NCI-H2081 treated with DMSO at 0.1 percent for 48 hours (cell line): ENCODE measurements at places on chromosomes 12 and 14.

- no peak for DNase-seq
Measured at GRCh38 chr12:5318874-5319273, 113.0 kb upstream of the NTF3 start.

DNA sequence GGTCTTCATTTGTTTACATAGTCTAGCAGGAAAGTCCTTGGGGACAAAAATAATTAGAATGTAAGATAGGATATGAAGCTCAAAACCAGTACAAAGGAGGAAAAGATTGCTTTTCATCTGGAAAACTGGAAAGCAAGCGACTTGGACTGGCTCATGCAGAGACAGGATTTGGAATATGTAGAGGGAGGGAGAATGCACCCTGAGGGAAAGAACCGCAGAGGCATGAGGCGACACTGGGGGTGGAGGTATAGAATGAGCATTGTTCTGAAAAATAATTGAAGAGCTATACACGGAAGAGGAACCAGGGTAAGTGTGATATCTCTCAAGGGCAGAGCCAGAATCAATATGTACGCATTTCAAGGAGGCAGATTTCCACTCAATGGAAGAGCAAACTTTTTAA lies 85.5 kb downstream of the PLEKHG3 start:
- no peak for DNase-seq

GRCh38 chr14:79841433-79841832 lies 369.9 kb downstream of the DIO2 start:
- DNase-seq: no peak

DNA sequence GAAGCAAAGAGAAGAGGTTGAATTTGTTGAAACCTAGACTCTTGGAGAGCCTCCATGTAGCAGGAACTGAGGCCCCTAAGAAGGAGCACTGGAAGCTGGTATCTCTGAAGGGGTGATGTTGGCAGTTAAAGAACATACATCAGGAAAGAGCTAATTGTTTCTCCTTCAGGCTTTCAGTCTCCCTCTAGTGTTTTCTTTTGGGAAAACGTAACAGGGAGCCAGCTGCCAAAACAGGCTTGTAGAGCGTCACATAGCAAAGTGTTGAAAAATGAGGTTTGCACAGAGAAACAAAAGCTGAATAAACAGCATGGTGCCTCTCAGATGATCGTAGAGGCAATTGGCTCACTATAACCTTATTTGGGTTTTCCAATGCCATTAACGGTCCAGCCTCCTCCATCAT lies 46.9 kb upstream of the CAND1 start:
- peak; percentile 9 for DNase-seq

- DNase-seq: no peak
Measured at GRCh38 chr14:63130531-63130930, 73.7 kb upstream of the RHOJ start.

DNA sequence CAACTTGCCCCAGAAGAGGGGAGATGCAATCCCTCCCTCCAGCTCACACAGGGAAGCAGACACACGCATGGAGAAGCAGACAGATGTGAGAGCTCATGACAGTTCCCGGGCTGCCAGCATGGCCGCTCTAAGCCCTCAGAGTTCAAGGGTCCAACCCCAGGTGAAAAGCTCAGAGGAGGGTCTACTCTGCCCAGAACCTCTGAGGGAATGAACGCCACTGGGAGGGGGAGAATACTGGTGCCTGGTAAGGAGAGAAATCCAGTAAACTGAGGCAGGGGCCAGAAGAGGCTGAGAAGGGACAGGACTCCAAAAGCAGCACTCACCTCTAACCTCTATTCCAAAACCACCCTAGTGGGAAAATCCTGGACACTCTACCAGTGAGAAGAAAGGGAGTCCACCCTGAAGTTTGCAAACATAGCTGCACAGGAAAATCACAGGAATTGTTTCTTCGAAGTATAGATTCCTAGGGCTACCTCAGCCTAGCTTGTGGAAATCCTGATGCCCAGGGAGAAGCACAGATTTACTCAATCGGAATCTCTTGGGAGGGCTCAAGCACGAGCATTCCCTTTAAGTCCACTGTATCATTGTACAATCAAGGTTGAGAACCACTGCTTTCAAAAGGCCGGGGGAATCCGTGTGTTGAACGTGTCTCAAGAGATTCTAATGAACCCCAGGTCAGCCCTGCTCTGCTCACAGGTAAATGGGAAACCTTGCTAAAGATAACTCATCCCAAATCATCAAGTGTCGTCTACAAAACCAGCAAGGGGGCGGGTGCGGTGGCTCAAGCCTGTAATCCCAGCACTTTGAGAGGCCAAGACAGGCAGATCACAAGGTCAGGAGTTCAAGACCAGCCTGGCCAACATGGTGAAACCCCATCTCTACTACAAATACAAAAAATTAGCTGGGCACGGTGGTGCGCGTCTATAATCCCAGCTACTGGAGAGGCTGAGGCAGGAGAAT lies 34.3 kb upstream of the PLEKHG6 start:
- no peak for DNase-seq

DNA sequence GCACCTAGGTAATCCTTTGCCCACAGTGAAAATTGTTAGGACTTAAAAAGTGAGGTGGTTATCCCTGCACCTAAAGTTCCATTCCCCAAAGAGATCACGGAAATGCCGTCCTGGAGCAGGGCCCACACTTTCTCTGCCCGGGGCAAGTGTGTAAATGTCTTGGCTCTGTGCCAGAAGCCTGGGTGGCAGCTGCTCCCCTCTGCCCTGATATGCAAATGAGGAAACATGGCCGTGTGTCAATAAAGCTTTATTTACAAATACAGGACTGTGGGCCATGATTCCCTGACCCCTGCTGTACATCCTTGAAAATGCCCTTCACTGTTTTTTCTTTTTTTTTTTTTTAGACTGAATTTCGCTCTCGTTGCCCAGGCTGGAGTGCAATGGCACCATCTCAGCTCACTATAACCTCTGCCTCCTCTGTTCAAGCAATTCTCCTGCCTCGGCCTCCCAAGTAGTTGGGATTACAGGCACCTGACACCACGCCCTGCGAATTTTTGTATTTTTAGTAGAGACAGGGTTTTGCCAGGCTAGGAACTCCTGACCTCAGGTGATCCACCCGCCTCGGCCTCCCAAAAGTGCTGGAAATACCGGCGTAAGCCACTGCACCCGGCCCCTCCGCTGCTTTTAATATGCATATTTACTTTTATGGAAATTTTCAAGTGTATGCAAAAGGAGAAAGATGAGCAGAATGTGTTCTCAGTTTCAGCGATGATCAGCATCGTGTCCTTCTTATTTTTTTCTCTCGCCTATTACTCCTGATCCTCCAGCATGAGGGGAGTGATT lies 75.5 kb downstream of the GALNT9 start:
- DNase-seq: no peak

GRCh38 chr12:125343649-125344048 lies 278.4 kb downstream of the AACS start:
- DNase-seq: no peak

- DNase-seq: no peak
Measured at GRCh38 chr12:53391724-53392123, 11.7 kb downstream of the SP1 start.

GRCh38 chr12:102407776-102408486 lies 72.4 kb downstream of the IGF1 start:
- no peak for DNase-seq

GRCh38 chr12:65536876-65537681 lies 258.6 kb downstream of the MSRB3 start:
- no peak for DNase-seq

GRCh38 chr14:74048281-74048680 lies 29.1 kb downstream of the BBOF1 start:
- DNase-seq: no peak

GRCh38 chr14:63276492-63277342 lies 42.0 kb downstream of the GPHB5 start:
- peak; percentile 17 for DNase-seq

GRCh38 chr14:100658181-100658886 lies 68.4 kb upstream of the DLK1 start:
- no peak for DNase-seq

- no peak for DNase-seq
Measured at GRCh38 chr12:94133964-94134795, 14.2 kb upstream of the PLXNC1 start.

DNA sequence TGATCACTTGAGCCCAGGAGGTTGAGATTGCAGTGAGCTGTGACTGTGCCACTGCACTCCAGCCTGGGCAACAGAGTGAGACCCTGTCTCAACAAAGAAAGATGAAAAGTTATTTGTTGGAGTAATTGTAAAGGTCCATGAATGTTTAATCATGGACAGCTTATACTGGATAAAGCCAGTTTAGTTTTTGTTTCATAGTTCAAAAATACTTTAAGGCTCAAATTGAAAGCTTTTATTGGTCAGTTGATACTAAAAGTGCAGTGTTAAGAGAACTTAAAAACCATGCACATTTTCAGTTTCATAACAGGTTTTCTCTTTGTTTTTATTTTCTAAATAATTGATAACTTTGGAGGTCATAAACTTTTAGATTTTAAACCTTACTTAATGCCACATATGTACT lies 108.4 kb downstream of the MON2 start:
- no peak for DNase-seq

- DNase-seq: no peak
Measured at GRCh38 chr14:44404036-44404435, 103.0 kb downstream of the FSCB start.

- DNase-seq: no peak
Measured at GRCh38 chr14:74906925-74907521, 16.0 kb downstream of the RPS6KL1 start.

DNA sequence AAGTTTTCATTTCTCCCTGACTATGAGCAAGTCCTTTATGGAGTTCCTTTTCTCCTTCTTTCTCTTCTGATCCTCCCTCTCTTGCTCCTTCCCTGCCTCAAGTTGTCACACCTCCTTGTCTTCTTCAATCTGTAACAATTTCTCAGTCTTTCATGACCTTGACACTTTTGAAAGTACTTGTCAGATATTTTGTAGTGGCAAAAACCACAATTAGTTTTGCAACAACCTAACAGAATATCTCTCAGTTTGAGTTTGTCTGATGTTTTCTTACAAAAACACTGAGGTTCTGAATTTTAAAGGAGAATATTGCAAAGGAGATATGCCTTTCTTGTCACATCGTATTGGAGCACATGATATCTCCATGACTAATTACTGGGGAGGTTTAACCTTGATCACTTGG lies 4.1 kb upstream of the CRADD start:
- DNase-seq: no peak

- peak; percentile 43 for DNase-seq
Measured at GRCh38 chr12:90909069-90909770, 45.8 kb downstream of the CCER1 start.

- DNase-seq: no peak
Measured at GRCh38 chr12:102005256-102005655, 56.5 kb downstream of the WASHC3 start.

GRCh38 chr12:79267580-79267979 lies 403.0 kb downstream of the SYT1 start:
- DNase-seq: no peak

DNA sequence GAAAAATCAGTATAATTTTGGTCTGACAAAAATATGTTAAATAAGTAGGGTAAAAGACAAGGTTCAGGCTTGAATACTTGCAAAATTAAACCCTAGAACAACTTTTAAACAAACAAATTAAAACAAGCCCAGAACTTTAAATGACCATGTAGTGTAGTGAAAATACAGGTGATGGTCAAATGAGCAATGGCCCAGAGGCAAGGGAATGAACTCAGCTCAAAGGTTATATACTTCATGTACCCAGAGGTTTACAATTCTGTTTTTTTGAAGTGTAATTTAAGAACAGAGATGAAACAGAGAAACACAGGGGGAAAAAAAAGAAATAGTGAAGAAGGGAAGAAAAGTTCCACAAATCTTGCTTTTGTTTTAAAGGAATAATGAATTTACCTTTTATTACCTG lies 949.2 kb downstream of the TRHDE start:
- DNase-seq: no peak

GRCh38 chr12:49905718-49906314 lies 2.1 kb upstream of the FAIM2 start:
- DNase-seq: no peak

DNA sequence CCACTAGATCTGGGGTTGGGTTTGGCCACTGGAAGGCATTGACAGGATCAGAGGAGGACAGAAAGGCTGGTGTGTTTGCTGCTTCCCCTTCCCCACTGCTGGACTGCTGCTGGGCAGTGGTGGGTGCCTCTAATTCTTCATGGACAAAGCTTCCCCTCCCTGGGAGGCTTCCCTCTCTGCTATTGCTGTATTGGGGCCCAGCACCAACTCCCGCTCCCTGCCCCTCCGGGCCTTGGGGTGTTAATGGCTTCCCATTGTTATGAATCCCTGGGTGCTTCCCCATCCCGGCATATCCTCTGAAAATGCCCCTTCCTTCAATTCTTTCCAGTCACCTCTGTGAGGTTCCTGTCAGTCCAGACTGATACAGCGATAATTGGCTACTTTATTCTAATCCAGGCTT lies 310.2 kb downstream of the GLT1D1 start:
- DNase-seq: no peak

DNA sequence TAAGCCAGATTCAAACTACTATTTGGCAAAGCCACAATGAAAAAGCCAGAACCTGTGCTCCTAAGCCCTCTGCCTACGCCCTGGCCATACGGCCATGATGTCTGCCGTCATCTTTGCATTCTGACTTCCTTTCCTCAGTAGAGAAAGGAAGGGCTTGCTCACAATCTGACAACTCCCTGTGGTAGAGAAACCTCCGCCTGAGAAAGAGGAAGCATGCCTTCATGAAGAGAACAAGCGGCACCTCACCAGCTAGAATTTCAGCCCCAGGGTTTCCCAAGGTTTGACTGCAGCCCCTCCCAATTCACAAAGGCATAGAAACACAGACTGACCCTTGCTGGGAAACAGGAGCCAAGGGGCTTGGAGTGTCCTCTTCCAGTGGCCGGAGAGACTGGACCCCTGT lies 25.7 kb downstream of the TEP1 start:
- DNase-seq: no peak

- no peak for DNase-seq
Measured at GRCh38 chr12:13591488-13591887, 389.9 kb downstream of the GRIN2B start.

DNA sequence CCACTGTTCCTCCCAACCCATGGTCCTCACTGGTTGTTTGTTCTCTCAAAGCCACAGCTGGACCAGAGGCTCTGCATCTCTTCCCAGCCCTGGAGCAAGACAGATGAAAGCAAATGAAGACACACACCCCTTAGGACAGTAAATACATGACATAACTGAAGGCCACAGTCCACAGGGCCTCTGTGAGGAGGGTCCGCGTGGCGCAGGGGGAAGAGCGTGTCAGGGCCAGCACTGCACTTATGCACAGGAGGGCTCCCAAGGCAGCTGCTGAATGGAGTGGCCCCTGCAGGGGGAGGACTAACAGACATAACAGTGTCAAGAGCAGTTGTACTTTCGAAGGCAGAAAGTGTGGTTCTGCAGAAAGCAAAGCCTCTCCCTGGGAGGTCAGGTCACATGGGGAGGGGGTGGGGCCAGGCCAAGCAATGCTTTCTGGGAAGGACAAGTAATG lies 79.9 kb downstream of the CHGA start:
- no peak for DNase-seq

DNA sequence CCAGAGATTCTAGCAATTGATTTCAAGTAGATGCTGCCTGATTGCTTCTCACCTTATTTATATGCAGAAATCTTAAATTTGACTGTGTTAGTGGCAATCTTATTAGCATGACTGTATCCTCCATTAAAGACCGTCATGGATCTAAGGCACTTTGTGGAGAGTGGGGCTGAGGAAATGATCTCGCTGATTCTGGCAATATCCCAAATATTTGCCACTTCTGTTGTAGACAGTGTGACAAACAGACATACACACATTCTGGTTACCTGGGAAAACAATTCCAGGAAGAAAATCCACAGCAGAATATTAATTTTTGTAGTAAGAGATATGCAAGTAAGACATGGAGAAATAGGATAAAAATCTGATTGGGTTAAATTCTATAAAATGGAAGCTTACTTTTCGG lies 269.0 kb upstream of the G2E3 start:
- no peak for DNase-seq
